Hematopoietic multipotent progenitor cell treated with erythropoietin and hydrocortisone succinate and interleukin-3 and kit ligand, for 8 days (in vitro differentiated cells): ENCODE measurements at places on chromosomes 5 and 9.

DNA sequence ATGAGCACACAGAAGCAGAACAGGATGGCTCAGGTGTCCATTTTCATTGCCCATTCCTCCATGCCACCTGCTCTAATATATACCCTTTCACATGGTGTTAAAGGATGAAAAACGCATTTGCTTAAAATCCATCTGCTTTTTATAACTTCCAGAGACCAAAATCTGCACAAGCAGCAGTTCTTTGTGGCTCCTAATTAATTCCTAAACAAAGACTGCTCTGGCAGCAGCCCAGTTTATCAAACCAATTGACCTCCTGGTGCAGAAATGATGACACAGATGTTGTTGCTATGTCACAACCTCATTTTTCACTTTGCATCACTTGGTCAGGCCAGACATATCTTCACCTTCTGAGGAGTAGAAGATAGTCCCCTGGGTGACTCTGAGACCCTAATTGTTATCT is 141.2 kb downstream of the ASTN2 start:
- DNase-seq: no peak

DNA sequence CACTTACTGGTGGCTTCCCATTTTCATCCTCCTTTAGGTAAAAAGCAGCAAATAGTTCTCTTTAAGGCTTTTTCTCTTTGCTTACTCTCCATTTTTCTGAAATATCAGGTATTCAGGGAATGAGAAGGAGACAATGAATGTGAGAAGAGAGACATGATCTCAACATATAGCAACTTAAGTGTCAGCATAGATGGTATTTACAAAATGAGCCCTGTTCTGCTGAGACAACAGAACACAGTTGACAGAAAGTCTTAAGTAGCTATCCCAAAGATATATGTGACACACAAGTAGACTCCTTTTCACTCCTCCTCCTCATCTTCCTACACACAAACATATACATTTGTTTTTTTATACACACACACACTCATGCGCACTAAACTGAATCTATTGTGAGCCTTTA is 649.3 kb upstream of the WWC1 start:
- DNase-seq: no peak

- DNase-seq: no peak
These were observed 1110.5 kb upstream of the WWC1 start for GRCh38 chr5:167180906-167181305.

DNA sequence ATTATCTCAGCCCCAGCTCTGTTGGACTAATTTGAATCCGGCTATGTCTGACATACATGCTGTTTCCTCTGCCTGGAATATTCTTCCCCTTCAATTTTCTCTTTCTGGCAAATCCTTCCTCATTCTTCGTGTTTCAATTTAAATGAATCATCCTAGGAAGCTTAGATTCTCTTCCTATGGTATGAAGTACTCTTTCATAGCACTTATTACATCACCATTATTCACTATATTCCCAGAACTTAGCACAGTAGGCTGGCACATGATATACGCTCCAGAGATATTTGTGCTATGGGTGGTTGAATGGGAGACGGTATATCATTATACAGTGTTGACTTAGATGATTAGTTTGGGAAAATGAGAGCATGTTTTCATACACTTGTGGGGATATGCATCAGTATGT is 91.0 kb upstream of the JAK2 start:
- DNase-seq: no peak

DNA sequence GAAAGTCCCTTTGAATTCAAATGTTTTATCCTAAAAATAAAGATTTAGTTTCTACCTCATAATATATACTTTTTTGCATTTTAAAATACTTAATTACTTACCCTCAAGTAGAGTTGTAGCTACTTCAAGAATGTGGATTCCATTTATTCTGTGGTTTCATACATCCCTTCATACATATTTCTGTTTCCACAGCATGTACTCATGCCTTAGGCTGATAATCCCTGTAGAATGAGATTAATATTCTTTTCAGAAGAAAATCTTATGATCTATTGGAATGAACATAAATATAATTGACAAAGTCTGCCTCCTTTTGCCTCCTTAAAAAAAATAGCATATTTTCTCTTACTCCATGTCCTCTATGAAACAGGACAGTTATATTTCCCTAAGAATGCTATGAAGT is 465.7 kb downstream of the DTWD2 start:
- no peak for DNase-seq

- DNase-seq: peak; percentile 81
These were observed 16.7 kb upstream of the MTMR12 start for GRCh38 chr5:32329395-32329834.

DNA sequence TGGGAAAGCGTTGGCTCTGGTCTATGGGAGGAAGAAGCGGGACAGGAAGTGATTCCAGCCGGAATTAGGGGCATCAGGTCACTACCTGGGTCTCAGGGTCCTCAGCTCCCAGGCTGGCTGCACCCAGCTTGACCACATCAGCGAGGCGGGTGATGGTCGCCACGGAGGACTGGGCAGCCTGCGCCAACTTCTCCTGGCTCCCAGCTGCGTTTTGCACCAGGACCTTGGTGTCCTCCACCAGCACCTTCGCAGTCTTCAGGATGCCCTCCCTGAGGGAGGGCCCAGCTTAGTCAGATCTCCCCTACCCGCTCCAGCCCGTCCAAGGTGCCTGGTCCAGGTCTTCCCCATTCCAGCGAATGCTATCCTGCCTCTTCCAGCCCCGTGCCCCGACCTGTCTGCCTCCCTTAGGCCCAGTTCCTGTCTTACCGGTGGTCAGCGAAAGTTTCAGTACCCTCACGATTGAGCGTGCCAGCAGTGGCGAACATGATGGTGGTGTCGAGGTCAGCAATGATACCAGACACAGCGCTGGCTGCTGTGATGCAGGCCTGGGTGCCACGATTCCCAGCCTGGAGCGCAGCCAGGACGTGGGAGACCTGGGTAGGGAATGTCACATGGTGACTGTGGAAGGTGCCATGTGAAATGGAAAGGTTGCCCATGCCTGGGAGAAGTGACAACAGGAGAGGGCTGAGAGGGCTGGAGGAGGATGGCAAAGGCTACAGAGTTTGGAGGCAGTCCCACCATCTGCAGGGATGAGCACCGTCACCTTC is 14.4 kb upstream of the TPM2 start:
- DNase-seq: no peak

DNA sequence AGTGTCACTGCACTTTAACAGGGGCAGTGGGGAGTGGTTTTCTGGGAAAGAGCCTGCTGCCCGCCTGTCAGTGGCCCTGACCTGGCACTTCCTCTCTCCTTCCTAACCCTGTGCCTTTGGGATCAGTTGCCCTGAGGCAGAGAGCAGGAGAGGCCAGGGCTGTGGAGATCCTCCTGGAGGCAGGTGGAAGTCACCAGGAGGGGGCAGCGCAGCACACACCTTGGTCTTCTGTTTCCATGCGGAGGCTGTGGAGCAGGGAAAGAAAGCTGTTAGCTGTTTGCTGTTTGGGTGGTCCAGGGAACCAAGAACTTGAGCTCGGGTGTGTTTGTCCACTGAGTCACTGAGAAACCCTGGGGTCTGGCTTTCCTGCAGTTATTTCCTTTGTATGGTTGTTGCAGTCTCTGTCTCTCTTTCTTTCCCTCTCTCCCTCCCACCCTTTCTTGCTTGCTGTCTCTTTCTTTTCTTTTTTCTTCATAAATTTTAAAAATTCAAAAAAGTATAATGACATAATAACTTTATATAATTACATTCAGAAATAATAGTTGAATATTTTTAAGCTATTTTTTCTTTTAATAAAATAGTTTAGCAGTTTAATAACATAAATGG is 28.1 kb downstream of the NTRK2 start:
- peak; percentile 24 for DNase-seq

DNA sequence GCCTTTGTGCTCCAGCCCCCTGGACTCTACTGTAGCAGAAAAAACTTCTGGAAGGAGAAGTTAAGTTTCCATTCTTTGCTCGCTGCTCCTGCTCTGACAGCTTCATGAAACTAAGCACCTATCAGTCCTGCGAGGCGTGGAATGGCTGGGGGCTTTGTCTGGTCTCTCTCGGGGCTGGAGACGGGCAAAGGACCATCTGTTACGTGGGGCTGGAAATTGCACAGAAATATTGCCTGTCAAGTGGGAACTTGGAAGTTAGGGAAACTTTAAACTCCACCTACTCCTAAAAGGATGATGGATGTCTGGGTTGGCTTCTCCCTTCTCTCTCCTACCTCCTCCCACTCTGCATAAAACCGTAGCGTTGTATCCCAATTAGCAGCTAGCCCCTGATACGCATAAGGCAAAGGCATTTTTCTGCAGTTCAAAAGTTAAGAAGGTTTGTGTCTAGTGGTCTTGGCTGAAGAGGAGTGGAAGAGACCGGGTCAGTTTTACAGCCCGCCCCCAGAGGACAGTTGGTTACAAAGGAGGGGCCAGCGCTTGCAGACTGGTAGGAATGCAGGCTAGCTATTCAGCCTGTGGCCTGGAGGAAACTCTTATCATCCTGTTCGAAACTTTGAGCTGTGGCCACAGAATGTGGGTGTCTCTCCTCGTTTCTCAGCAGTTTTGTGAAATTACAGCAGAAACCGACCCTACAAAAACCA is 1.3 kb downstream of the FBXL7 start:
- no peak for DNase-seq

DNA sequence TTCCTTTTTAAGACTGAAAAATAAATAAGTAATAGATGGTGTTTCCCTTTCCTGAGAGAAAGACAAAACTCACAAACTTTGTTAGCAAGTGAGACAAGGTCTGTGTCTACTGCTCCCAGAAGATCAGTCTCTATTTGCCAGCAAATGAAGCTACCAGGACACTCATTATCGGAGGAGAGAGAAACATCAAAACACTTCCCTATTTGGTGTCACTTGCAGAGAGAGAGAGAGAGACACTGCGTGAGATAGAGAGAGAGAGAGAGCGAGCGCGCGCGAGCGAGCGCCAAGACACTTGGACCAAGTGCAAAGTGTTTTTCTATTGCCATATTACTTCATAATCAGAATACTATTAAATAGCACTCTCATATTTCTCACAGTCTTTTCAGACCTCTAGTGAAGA is 142.7 kb downstream of the KCNN2 start:
- no peak for DNase-seq

- DNase-seq: no peak
These were observed 6.8 kb upstream of the CCL21 start for GRCh38 chr9:34716711-34717110.

- DNase-seq: no peak
These were observed 30.6 kb upstream of the OBP2B start for GRCh38 chr9:133239533-133240090.

GRCh38 chr5:31889001-31889561 is 250.2 kb downstream of the PDZD2 start:
- no peak for DNase-seq

DNA sequence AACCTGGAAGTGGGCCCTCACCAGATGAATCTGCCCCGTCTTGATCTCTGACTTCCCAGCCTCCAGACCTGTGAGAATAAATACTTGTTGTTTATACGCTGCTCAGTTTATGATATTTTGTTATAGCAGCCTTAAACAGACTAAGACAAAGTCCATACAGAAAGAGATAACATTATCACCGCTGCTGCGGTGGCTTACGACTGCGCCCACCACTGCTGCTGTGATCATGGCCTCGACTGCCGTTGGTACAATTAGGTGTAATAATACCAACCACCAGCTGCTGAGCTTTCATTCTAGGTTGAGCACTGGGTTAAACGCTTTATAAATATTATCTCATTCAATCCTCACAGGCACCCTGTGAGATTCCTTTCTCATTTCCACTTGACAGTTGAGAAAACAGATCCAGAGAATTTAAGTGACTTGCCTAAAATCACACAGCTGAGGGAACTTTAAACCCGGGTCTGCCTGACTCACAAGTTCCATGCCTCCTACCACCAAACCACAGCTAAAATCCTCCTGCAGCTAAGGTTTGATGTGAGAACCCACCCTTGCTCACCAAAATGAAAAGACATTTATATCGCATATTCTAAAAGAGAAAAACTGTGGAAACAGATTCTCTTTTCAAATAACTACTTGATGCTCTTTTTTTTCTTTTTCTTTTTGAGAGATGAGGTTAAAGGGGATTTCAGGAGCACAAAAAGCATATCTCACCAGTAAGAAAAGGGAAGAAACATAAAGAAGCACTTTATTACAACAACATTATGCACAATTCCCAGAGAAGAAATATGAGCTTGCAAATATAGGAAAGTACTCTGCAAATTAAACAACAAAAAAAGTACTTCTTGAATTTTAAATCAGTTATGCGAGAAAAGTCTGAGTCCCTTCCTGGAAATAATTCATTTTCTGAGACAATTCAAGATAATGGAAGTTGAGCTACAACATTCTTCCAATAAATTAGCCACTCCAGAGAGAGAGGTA is 23.9 kb downstream of the GOLM1 start:
- no peak for DNase-seq

DNA sequence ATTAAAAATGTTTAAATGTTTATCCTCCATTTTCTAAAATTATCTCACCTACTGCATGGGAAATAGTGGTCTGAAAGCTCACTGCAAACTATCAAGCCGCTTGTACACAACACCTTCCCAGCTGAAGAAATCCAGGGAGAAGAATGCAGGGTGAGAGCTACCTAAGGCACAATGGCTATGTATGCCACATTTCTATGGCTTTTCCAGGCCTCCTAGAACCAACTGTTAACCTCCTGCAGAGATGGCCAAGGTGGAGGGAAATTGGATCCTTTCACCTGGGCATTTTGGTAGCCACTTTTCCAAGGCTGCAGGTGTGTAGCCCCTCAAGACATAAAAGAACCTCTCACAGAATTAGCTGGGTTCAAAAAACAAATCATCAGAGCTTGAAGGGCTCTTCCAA is 286.4 kb downstream of the EBF1 start:
- DNase-seq: no peak

- no peak for DNase-seq
These were observed 109.5 kb upstream of the NR4A3 start for GRCh38 chr9:99712214-99712613.

- no peak for DNase-seq
These were observed 58.6 kb upstream of the ZBED3 start for GRCh38 chr5:77145666-77146065.

GRCh38 chr5:177067503-177067902 is 19.2 kb upstream of the FGFR4 start:
- no peak for DNase-seq

- DNase-seq: peak; percentile 21
These were observed 84.6 kb downstream of the CEMIP2 start for GRCh38 chr9:71683598-71684235.

- no peak for DNase-seq
These were observed 6.1 kb downstream of the ANXA1 start for GRCh38 chr9:73157811-73158210.

- DNase-seq: no peak
These were observed 284.8 kb downstream of the CRB2 start for GRCh38 chr9:123640792-123641222.

GRCh38 chr5:893711-894110 is 1.0 kb downstream of the TRIP13 start:
- DNase-seq: no peak

GRCh38 chr9:104883169-104883568 is 44.8 kb downstream of the ABCA1 start:
- DNase-seq: no peak
